ENCODE measurements at places on chromosomes 1 and 21.

- DNase-seq = no peak
These were observed 30.3 kb downstream of the S1PR1 start for GRCh38 chr1:101267082-101267481.

- DNase-seq = no peak
These were observed 7.1 kb upstream of the SHISA4 start for GRCh38 chr1:201881617-201882016.

DNA sequence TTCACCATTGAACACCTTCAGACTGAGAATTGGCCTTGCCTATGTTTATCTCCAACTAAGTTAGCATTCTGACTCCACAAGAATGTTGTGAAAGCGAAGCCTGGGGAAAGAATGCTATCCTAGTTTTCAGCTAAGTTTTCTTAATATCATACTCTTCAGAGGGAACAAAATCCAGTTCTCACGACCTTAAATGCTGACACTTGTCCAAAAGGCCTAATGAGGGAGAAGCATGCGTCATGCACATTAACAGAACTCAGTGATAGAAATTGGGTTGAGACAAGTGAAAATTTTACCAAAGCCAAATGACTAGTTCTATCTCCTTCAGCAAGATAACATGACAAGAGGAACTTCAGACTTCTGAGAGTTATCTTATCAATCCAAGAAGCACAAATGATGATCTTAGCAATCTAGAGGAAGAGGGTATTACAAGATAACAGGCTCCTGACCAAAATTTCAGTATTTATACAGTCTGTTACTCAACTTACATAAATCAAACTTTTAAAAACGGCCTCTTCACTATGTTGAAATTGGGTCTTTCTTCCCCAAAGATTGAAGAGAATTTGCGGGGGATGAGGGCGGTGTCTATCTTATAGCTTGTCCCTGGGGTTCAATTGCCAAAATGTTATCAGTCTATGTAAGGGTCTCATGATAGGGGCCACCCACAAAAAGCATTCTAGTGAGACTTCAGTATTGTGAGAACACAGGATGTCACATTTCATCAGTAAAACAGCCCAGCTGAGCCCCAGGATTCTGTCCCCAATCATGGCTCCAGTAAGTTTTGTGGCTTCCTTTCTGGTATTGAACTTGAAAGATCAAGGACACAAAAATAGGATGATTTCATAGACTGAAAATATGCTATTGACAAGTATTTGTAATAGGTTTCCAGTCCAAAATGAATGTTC, 26.5 kb upstream of the SLC45A3 start:
- no peak for DNase-seq

- no peak for DNase-seq
These were observed 649.7 kb upstream of the NEGR1 start for GRCh38 chr1:72932025-72932424.

GRCh38 chr1:3611170-3612019, at the start of gene MEGF6:
MEGF6 (minus strand) TSS chr1:3611508; CDS start chr1:3611268, 240 bp downstream.
- DNase-seq = peak; percentile 39

GRCh38 chr1:27968692-27969091, 8.9 kb downstream of the XKR8 start:
- no peak for DNase-seq

- no peak for DNase-seq
These were observed 77.5 kb downstream of the PLPP3 start for GRCh38 chr1:56501888-56502287.

- DNase-seq = no peak
These were observed 27.3 kb upstream of the SPATA6 start for GRCh38 chr1:48499211-48499735.

DNA sequence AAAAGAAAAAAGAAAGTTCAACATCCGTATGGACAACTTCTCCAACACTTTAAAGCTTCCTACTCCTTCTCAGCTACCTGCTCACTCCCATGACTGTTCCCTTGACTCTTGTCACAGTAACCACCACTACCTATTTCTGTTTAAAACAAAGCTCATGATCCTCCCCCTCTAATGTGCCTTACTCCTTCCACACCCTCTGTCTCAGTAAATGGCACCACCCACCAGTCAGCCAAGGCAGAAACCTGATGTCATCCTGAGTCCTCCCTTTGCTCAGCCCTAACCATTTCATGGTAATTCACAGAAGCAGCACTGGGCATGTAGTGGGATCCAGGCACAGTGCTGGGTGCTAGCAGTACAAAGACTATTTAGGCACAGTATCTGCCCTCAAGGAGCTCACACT, 63.0 kb upstream of the PPM1J start:
- no peak for DNase-seq

DNA sequence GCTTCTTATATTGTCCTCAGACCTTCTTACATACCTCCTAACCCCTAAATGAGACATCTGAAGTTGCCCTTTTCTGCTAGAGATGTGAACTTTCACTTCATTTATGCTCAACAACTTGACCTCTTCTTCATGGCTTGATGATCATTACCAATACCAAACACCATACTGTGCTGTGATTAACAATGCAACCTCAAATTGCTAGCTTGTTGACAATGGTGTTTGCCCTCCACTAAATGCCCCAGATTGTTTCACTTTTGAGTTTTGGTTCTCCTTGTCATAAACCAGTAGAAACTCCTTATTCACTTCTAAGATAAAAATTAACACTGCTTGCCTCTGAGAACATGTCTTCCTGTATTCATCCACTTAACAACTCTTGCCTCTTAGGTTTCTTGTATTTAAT, 5.6 kb downstream of the JAK1 start:
- DNase-seq = no peak

- DNase-seq = no peak
These were observed 22.6 kb downstream of the EVI5 start for GRCh38 chr1:92762355-92762754.

DNA sequence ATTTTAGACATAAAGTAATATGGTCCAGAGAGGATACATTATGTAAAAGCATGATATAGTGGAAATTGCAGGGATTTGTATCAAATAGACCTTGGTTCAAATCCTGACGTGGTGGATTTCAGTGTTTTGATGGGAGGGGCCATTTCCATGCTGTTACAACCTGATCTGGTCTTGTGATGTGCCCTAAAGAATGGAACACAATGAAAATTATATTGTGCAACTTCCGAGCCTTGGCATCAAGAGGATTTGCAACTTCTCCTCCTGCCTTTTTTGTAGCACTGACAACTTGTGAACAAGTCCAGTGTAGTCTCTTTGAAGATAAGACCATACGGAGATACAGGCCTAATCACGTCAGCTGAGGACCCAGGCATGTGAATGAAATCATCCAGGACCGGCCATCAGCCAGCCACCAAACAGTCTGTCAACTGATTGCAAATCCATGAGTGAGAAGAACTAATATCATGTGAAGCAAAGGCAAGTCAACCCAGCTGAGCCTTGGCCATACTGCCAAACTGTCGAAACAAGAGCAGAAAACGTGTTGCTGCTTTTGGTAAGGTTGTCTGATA, 412.1 kb downstream of the DPYD start:
- no peak for DNase-seq

DNA sequence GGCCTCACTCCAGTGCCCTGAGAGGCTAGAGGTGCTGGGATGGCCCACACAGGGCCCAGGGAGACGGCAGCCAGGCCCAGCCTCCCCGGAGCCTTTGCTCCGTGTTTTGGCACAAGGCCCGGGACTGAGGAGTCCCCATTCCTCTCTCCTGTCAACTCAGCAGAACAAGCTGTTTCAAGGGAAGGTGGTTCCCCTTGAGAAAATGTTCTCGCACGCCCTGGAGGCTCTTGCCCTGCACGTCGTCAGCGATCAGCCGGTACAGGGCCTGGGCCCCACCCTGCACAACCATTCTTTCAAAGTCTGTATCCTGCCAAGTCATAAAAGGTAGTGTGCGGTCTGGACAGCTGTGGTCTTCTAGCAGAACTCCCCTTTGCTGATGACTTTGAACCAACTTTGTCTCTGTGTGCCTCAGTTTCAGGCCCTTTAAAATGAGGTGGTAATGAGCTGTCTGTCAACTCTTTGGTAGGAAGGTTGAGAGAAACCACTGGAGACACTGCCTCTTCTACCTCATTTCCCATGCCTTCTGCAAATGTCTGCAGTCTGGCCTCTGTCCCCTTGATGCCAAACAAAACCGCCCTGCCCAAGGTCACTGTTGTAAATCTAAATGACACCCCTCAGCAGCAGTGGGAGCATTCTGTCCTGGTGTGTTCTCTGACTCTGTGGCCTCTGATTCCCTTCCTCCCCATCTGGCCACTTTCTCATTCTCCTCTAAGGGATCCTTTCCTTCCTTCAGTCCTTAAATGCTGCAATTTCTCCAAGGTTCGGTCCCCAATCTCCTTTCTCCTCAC, 138.6 kb upstream of the JUN start:
- DNase-seq = peak; percentile 65

DNA sequence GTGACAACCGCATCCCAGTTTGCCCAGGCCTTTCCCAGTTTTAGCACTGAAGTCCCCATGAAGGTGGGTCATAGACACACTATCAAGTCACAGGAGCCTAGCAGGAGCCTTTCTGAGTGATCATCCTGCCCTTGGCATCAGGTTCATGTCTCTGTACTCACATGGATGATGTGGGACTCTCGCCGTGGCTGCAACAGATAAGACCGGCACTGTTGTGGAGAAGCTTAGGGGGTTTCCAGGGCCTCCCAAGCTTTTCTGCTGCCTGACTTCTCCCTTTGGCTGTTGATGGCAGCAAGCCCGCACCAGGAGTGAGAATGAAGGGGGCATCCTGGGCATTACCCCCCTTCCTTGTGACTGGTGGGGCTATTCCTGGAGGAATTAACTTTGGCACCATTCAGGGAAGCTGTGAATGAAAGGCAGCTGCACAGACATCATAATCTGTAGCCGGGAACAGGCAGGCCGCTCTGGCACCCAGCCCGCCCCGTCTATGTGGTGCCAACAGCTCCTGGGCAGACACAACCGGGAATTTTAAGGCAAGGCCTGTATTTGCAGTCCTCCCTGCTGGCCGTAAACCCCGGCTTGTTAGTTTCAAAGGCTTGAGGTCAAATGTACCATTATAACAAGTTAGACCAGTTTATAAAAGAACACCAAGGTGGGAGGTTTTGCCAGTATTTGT, 148.6 kb downstream of the HUNK start:
- peak; percentile 86 for DNase-seq

GRCh38 chr1:72526926-72527325, 244.6 kb upstream of the NEGR1 start:
- DNase-seq = no peak

DNA sequence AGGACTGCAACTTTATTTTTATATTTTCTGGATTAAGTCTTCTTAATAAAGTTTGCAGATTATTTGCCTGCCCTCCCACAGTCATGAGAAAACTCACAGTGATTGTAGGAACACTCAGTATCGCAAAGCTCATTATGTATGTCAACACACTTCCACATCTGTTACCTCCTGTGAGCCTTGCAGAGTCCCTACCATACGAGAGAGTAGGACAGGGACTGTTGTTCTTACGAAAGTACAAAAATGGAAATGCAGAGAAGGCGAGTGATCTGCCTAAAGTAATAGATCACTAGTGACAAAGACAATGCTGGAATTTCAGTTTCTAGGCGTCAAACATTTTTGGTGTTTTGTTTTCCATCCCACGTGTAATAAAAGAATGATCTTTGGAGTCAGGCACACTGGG, 131.7 kb downstream of the SYT2 start:
- DNase-seq = no peak

DNA sequence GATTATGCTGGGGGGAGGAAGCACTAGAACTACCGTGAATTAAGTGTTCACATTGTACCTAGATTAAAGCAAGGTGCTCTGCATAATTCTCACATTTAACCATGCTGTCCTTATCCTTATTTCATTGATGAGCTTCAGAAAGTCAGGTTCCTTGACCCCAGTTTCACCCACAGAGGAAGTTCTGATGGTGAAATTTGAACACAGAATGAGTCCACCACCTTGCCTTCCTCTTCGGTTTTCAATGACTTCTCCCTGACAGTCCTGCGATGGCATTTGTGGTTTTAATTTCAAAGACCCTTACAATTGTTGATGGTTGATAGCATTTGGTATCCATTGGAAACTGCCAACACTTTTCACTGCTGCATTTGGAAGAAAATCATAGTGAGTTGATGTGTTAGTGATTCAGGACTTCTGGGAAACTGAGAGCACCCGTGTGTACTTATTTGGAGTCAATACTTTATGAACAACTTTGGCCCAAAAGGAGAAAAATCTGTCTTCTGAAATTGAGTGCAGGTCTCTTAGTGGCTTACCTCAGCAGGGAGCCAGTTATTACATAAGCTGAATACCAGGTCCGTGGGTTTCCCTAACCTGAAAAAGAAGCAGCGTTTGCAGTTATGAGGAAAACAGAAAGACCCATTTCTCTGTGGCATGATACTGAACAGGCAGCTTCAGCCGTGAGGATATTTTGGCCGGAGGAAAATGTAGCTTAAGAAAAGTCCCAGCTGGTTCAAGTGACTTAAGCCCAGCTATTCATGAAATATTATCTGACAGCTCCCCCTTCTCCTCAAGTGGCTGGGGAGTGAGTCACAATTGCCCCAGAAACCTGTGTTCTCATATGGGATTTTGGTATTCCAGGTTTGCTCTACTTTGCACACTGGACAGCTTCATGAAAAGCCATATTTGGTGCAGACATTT, 47.5 kb downstream of the ROR1 start:
- DNase-seq = no peak

GRCh38 chr1:171772312-171772711, 9.1 kb upstream of the METTL13 start:
- DNase-seq = no peak

GRCh38 chr1:19974822-19975416, 4.5 kb downstream of the PLA2G2A start:
- no peak for DNase-seq

- no peak for DNase-seq
These were observed 296.7 kb upstream of the PTBP2 start for GRCh38 chr1:96424877-96425276.

DNA sequence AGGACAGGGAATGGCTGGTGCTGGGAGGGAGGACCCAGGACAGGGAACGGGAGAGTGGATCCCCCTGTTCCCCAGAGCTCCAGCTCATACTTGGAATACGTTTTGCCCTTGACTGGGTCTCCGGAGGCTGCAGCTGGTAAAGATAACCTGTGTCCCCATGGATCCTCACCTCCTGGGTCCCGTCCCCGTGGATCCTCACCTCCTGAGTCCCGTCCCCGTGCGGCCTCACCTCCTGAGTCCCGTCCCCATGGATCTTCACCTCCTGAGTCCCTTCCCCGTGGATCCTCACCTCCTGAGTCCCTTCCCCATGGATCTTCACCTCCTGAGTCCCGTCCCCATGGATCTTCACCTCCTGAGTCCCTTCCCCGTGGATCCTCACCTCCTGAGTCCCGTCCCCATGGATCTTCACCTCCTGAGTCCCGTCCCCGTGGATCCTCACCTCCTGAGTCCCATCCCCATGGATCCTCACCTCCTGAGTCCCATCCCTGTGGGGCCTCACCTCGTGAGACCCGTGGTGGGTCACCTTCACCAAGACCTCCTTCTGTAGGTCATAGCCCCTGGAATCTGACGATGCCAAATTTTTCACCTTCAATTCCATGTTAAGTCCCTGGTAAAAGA, 61.4 kb downstream of the SCCPDH start:
- no peak for DNase-seq

- peak; percentile 13 for DNase-seq
These were observed 436.3 kb downstream of the PTPRU start for GRCh38 chr1:29672416-29673227.

DNA sequence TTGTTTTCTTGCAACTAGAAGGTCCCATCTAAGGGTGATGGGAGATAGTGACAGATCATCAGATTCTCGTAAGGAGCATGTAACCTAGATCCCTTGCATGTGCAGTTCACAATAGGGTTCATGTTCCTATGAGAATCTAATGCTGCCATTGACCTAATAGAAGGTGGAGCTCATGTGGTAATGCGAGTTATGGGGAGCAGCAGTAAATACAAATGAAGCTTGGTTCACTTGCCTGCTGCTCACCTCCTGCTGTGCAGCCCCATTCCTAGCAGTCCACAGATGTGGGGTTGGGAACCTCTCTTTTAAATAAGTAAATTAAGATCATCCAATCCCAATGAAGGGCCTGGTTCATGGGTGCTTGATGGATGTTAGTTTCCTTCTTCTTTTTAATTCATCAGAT, 148.7 kb upstream of the ATP1B1 start:
- no peak for DNase-seq

Measured in breast epithelium (tissue), 4 donors.